ENCODE measurements at places on chromosomes 1 and 21. TPM values are rescaled to one million over a fixed set of nuclear protein-coding genes. Genes with fewer than 3 reads are reported as not detected.

Gene IFI44L
- polyA plus RNA-seq: 19.6 TPM

Gene DHRS3
- polyA plus RNA-seq: 22.1 TPM

Gene LCE6A
- not detected for polyA plus RNA-seq

Gene COL9A2
- polyA plus RNA-seq: 58.1 TPM

Gene TAL1
- 8.7 TPM for polyA plus RNA-seq

Gene WNT3A
- polyA plus RNA-seq: not detected

Gene DMBX1
- polyA plus RNA-seq: 0.29 TPM

Gene OR10K2
- polyA plus RNA-seq: not detected

Gene DNASE2B
- polyA plus RNA-seq: 0.68 TPM

Gene XCL1
- 0.12 TPM for polyA plus RNA-seq

Gene RGS4
- 35.2 TPM for polyA plus RNA-seq

Gene CITED4
- polyA plus RNA-seq: 12.1 TPM

Gene MMP23B
- polyA plus RNA-seq: 8.5 TPM
